ENCODE measurements at places on chromosomes 4 and X. TPM values are rescaled to one million over a fixed set of nuclear protein-coding genes. Genes with fewer than 3 reads are reported as not detected.
A peak's percentile ranks its signal among the peaks of the same experiment; 100 is the strongest.

The USP46 gene
- 40.8 TPM for polyA plus RNA-seq

The CLCN5 gene
- 89.3 TPM for polyA plus RNA-seq

The AFM gene
- polyA plus RNA-seq: 11.3 TPM

DNA sequence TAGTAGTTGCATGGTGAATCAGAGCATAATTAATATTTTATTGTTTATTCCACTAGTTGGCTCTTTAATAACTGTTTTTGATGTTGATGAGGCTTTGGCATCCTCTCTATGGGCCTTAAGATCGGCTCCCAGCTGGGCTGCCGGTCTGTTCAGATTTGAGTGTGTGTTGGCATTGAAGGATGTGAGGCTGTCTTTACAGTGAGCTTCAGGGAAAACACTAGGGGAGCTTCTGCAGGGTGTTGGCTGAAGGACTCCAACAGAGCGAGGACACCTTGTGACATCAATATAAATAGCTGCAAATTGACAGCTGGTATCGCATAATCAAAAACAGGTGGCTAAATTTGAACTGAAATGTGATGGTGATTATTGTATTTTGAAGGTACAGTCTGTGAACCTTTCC lies 322.0 kb downstream of the FSTL5 start:
- no peak for DNase-seq

GRCh38 chr4:87559090-87559837 lies 30.1 kb upstream of the SPARCL1 start:
- DNase-seq: no peak

- no peak for DNase-seq
These were observed 118.1 kb upstream of the TLR3 start for GRCh38 chr4:185950891-185951290.

GRCh38 chr4:6023731-6024130 lies 5.5 kb upstream of the C4orf50 start:
- no peak for DNase-seq

DNA sequence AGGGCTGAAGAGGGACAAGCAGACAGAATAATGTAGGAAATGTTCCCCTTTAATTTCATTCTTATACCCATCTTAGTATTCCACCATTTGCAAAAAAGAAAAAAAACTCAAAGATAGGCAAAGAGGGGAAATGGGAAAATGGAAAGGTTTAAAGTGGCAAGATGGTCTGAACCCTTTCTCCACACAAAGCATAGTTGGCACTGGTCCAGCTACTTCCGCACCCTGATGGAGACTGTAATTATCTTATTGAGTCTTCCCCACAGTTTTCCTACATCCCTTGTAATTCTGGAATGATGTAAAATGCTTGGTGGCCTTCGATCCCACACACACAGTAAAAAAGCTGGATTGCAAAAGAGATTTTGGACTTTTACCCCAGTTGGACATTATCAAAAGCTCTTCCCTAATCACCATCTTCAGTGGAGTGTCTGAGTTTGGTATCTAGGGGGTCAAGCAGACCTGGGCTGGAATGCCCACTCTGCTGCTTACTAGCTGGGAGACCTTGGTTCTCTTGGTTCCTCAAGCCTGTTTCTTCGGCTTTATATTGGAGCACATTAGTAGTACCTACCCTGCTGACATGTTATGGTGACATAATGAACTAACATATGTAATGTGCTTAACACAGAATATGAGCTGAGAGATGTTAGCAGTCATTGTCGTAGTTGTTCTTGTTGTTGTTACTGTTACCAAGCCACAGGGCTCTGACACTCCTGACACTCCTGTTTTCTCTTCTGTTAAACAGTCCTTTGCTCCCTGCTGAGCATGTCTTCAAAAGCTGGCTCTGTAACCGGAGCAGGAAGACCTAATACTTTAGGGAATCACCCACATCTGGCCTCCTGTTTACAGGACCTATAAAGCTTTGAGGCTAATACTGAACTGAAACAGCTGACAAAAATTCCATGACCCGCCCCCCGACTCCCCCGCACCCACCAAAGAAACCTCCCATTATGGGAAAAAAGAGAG lies 4.7 kb downstream of the SRPX2 start:
- no peak for DNase-seq

- DNase-seq: no peak
These were observed 537.3 kb upstream of the RPS6KA3 start for GRCh38 chrX:20803971-20804370.

GRCh38 chr4:73668782-73669201 lies 48.6 kb upstream of the RASSF6 start:
- DNase-seq: peak; percentile 36

- DNase-seq: no peak
These were observed 88.4 kb upstream of the SPANXB1 start for GRCh38 chrX:140913802-140914501.

GRCh38 chr4:2950221-2950989 lies 12.8 kb downstream of the NOP14 start:
- no peak for DNase-seq

DNA sequence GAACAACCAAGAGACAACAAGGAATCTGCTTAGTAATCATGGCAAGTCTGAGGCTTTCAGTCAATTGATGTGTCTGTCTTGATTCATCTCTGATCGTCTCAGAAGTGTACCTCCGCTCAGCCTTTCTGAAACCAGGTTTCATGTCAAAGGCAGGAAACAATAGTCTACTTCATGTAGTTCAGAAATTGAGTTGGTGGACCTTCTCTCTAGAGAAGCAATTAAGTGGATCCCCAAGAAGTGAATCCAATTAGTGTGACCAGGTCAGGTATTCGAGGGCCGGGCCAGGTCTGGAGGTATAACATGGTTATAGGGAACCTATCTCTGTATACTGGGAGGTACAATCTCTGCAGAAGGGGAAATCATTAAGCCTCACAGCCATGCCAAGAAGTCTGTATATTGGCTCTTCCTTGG lies 32.0 kb downstream of the DAPP1 start:
- DNase-seq: no peak

DNA sequence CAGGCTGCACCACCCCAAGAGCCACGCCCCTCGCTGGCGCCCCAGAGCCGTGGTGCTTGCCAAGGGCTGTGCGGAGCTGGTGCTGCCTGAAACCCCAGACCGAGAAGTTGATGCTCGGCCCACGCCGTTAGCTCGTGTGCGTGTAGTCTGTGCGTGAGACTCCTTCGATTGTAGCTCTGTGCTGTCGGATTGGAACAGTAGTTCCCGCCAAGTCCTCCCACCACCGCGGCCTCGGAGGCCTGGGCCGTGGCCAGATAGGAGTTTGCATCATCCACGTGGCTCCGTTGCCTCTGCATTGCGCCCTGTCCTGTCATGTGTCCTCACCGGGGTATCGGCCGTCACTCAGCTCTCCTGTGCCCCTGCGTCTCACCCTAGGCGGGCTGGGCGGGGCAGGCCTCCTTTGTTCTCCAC lies 24.2 kb downstream of the TNIP2 start:
- DNase-seq: no peak

- no peak for DNase-seq
These were observed 31.6 kb upstream of the RPS6KA6 start for GRCh38 chrX:84219551-84219950.

- no peak for DNase-seq
These were observed 587.3 kb downstream of the TMA16 start for GRCh38 chr4:164081801-164082200.

GRCh38 chr4:40763228-40763716 lies 13.5 kb downstream of the NSUN7 start:
- DNase-seq: no peak

DNA sequence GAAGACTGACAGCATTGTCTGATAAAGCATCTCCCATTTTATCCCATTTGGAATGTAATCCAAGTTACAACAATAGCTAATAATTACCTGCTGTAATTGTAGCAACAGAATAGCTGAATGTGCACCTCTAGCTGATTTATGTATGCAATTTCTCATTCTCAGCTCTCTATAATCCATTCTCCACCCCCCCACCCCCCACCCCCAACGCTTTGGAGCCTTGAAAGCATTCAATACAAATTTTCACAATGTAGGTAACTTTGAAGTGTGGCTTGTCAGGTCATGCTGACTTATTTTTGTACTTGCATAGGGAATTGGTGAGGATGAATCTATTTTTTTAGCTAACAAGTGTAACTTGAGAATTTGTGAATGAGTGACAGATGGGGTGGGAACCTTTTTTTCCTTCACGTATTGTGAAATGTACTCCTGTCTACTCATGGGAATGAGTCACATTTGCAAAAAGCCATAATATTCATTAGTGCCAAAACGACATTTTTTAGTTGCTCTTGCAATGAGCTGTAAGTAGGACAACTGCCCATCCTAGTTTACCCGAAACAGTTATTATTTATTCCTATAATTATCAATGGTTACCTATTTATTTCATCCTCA lies 159.3 kb downstream of the PALLD start:
- no peak for DNase-seq

DNA sequence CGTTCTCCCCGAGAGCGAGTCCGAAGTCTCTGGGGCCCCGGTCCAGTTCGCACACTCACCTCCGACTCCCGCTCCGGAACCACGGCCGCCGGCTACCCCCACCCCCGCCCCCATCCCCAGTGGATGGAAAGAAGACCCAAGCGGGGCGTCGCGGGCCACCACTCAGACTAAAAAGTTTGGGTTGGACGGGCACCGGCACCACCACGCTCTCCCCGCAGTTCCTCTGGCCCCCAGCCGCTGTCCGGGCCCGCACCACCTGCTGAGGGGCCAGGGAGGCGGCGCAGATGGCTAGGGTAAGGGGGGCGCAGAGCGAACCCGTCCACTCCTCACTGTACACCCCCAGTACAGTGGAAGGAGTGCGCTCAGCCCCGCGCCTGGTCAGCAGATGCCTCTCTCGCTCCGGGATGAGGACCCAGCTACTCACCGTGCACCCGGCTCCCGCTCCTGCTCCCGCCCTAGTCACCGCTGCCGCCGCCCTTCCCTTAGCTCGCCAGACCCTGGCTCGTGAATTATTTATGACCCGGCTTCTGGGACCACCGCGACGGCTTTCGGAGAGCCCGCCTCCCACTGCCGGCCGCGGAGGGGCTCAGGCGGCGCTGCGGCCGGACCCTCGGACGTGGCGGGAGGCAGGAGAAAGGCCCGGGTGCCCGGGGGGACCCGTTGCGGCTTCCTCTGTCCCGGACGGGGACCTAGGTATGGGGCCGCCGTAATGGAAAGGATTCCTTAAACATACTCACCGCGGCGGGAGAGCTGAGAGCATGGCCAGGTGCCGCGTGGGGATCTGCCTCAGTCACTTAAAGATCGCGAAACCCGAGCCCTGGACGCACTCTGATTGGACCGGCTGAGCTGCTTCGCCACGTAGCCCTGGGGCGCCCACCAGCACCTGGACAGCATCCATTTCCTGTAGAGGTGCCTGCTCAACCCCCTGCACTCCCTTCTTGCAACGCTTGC lies at the start of gene PROM1:
Gene PROM1 (minus strand): TSS at position 783 of the 951 bp plus-strand sequence. CDS start 8,117 bp downstream, outside the sequence.
- no peak for DNase-seq

DNA sequence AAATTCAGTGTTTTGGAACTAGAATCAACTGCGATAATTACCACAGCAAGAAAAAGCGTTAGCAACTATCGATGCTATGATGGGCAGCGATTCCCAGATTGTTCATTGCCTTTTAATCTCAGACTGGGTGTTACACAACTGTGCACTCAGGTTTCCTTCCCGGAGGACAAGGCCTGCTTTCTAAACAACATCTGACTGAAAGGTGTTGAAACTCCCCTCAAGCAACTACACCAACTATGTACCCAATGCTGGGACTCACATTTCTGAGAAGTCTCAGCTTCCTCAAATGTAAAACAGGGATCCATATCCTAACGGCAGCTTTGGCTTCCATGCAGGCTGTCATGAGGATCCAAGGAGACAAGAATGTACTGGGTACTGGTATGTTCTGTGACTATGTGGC lies 8.2 kb downstream of the GABRE start:
- DNase-seq: no peak

DNA sequence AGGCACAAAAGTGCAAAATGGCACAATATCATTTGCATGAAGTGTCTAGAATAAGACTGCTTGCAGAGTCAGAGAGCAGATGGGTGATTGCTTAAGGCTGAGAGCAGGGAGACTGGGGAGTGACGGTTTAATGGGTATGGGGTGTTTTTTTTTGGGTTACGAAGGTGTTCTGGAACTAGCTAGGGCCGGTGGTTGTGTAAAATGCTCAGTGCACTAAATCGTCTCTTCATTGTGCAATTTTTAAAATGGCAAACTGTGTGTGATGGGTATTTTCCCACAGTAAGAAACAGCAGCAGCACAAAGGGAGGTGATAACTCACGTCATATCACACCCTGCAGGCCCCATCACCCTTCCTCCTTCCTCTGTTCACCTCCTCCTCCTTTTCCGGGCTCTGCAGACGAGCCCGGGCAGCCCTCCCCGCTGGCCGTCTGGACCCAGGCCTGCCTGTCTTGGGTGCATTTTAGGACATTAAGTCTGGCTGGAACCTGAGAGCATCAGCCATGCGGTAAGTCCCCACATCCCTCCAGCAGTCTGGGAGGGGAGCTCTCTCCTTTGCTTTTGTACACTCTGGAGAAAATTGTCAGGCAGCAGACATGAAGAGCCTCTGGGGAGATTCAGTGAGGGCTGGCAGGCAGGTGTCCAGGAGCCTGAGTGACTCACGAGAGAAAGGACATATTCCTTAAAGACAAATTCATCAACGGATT lies 42.7 kb downstream of the ASMT start:
- DNase-seq: peak; percentile 31

DNA sequence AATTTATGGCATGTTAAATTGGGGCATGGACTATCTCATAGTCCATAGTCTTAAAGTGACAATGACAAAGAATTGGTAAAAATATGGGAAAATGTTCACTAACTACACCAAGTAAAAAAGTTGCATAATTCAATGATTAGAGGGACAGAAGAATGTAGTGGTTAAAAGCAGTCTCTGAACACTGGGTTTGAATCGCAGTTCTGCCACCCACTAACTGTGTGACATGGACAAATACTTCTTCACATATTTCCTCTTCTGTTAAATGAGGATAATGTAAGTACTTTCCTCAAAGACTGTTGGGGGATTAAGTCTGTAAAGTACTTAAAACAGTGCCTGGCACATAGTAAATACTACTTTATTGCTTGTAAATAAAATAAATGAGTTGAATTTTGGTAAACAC lies 15.3 kb downstream of the COQ2 start:
- DNase-seq: no peak
